ENCODE measurements at places on chromosomes 7 and 10. TPM values are rescaled to one million over a fixed set of nuclear protein-coding genes. Genes with fewer than 3 reads are reported as not detected.

DNA sequence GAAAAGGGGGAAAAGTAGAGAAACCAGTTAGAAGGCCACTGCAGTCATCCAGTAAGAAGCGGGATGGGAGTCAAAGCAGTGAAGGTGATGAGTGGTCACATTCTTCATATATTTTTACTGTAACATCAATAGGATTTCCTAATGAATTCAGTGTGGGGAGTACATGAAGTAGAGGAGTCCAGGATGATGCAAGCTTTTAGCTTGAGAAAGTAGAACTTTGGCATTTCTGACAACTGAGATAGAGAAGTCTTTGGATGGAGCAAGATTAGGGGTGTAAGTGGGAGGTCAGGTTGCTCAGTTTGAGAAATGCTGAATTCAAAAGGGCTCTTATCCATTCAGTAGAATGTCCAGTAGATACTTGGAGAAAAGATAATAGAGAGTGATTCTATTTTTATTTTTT is 264.1 kb upstream of the DGKB start:
- no peak for DNase-seq

DNA sequence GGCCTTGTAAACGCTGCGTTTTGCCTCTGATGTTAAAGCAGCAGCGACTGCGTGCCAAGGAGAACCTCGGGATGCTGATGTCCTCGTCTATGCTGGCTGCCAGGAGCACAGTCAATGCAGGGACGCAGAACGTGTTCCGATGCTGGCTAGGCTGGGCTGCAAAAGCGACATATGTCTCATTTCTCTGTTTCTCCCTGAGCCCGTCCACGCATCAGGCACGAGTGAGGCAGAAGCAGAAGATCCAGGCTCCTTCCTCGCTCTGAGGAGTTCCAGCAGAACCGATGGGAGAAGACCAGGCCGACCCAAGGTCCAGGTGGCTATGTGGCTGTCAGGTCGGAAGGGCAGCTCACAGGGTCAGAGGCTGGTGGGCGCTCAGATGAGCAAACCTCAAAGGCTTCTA is 3.7 kb upstream of the FOXL3 start:
- DNase-seq: no peak

GRCh38 chr10:49325131-49325915 is 26.4 kb downstream of the C10orf71 start:
- DNase-seq: no peak

DNA sequence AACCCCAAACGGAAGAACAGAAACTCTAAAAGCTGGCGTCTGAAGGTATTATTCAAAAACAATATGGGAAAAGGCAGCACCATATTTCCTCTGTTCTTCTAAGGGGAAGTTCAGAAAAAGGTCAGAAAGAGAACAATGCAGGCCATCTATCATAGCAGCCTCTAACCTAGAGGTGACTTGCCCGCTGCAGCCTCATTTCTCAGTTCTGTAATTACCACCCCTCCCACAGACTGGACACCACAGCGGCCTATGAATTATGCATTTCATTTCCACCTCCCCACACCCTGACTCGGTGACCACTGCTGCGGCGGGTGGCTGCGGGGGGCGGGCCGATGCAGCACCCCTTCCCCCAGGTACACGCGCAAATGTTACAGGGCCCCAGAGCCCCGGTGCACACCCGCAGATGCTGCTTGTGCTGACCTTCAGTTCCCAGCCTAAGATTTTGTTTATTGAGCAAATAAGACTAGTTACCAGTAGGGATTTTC is 125.5 kb downstream of the CLEC2L start:
- DNase-seq: no peak

GRCh38 chr10:122117475-122117874 is 128.5 kb downstream of the TACC2 start:
- no peak for DNase-seq

GRCh38 chr7:140304191-140304799 is 94.0 kb downstream of the SLC37A3 start:
- no peak for DNase-seq

DNA sequence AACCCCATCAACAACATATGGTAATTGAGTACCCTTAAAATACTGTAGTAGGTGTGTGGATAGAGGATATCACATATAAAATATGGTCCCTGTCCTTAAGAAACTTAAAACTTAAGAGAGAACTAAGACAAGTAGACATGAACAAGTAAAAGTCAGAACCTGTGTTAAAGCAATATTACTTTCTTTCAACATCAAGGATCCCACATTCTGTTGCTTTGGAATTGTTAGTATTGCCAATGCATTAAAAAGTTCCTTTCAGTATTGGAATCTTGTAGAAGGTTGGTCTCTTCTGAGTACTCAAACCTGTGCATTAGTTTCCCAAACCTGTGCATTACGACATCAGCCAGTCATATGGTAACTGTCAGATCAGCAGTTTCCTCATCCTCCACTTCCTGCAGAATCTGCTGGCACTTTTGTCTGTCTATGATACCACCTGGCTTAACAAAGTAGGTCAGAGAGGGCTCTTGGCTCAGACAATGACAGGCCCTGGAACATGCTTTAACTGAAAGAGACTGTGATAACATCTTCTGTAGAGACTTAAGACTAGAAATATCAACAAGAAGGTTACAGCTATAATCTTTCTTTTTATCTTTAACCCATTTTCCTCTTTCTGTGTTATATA is 56.5 kb downstream of the CCDC71L start:
- no peak for DNase-seq

DNA sequence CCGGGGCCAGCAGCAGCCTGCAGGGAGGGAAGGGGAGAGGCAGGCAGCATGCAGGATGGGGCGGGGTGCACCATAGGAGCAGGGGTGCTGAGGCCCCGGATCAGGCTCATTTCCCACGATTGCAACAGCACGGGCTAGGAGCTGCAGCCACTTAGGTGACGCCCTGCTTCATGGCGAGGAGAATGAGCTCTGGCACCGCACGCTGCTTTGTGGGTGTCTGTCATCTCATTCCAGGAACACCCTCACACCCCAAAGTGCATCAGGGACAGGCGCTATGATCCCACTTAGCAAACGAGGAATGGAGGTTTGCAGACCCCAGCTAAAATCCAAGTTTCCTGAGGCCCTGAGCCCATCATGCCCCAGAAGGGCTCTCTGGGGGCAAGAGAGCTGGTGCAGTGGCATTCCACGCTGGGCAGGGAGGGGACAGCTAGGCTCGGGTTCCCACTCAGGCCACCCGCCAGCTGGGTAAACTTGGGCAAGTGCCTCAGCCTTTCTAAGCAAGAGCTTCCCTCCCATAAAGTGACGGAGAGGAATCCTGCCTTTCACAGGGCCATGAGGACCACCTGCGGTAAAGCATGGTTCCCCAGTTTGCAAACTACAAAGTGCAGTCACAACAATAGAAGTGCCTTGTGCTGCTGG is 9.3 kb downstream of the KCNH2 start:
- peak; percentile 70 for DNase-seq

DNA sequence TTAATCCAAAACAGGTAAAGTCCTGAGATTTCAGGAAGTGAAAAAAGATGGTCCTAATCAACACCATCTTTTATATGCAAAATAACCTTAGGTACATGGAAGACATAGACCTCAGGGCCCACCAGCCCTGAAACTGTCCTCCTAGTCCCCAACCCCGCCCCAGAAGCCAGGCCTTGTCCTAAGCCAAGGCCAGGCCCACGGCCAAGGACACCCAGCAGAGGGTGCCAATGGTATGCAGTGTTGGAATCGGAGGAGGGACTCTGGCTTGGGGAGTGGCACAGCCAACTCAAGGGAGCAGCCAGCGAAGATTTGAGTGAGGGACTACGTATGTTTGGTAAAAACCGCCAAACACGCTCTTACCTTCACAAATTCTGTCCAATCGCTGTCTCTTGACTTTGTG is 96.7 kb downstream of the ZRANB1 start:
- no peak for DNase-seq

GRCh38 chr10:70232155-70232858 is 922 bp downstream of the PPA1 start:
- peak; percentile 84 for DNase-seq

GRCh38 chr10:128274938-128275337 is 148.7 kb upstream of the MKI67 start:
- peak; percentile 53 for DNase-seq

DNA sequence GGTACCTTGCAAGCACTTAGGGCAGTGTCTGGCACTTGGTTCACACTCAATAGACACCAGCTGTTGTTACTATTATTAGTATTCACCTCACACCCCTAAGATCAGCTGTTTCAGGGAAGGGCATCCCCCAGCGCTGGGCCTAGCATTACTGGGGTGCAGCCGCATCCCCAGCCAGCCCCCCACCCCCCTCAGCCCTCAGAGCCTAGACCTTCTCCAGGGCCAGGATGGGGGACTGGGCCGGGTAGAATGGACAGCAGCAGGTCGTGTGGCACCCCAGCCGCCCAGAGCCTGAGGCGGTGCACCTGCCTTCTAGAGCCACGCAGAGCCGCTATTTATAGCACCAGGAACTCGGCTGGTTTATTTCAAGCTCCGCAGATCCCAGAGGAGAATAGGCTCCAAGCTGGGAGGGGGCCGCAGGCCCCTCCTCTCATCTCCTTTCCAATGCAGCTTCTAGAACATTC is 60.5 kb downstream of the GTF2IRD1 start:
- no peak for DNase-seq

- no peak for DNase-seq
Observed at GRCh38 chr10:104317269-104317710, 21.0 kb downstream of the ITPRIP start.

DNA sequence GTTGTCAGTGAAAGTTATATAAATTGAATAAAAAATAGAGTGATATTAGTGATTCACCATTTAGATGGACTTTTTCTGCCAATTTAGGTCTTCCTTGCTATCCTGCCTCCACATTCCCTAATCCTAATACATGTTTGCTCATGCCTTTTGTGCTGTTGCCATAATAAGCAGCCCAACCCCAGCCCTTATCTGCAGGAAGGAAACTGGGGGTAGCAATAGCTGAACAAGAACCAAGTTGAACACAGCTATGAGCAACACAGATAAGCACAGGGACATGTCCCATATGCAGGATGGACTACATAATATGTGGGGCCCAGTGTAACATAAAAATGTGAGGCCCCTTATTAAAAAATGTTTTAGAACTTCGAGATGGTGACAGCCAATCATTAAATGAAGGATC is 91.2 kb upstream of the AHR start:
- no peak for DNase-seq

DNA sequence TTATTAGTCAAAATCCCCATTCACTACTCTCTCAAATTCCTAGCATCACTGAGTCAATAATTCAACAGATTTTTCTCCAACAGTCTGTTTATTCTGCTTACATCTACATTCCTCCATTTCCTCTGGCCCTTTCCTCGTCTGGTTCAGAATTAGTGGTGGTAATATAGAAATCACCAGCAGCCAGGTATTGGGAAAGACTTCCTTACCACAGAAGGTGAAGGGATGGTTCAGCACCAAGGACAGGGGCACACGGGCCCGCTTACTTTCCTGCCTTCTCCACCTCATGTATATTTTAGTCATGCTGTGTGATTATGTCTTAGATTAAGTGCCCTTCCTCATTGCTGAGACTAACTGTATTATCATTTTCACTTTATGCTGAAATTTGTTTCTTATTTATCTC is 70.4 kb upstream of the APBB1IP start:
- peak; percentile 42 for DNase-seq

C10orf143 gene
- polyA plus RNA-seq: 4.9 TPM

MSMB gene
- polyA plus RNA-seq: not detected

TMEM130 gene
- polyA plus RNA-seq: 0.17 TPM

SUPV3L1 gene
- 42.9 TPM for polyA plus RNA-seq

CXCL12 gene
- polyA plus RNA-seq: 233 TPM

SLC13A1 gene
- not detected for polyA plus RNA-seq

All from left lung (tissue), 14 donors.